ENCODE measurements at places on chromosomes 1 and 21.

- DNase-seq: no peak
Observed at GRCh38 chr1:192933744-192934143, 124.9 kb downstream of the RGS2 start.

DNA sequence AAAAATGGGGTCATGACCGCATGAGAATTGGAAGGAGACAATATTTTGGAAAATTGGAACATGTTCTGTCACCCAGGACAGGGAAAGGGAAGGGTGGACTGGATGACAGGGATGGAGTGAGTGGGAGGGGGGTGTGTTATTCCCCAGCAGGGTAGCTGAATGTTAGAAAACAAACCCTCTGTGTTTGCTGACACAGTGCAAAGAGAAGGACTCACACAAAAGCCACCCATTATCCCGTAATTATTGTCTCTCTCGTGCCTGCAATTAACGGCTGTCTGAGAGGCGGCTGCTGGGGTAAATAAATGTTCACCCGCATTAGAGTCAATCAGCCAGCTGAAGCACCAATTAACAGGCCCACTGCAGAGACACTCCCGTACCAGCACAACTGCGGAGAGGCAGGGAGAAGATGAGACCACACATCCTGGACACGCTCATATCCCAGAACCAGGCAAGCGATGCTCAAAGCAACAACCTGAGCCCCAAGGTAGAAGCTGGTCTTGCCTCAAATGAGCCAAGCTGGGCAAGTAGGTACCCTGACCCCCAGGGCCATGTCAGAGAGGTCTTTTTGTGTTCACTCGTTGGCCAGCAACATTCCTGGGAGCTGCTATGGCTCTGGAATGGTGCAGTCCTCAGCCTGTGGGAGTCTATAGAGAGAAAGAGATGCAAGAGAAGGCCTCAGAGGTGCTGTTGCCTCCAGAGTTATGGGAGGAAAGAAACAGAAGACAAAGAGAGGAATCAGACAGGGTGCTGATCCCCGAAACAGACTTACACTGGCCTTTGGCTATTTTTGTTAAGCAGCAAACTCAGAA is 19.4 kb downstream of the PLEKHA6 start:
- no peak for DNase-seq

GRCh38 chr21:14863745-14864210 is 201.0 kb downstream of the NRIP1 start:
- no peak for DNase-seq

- DNase-seq: no peak
Observed at GRCh38 chr1:20735581-20736111, 3.1 kb upstream of the SH2D5 start.

- no peak for DNase-seq
Observed at GRCh38 chr1:202438393-202439174, 90.1 kb downstream of the PPP1R12B start.

- DNase-seq: peak; percentile 89
Observed at GRCh38 chr1:15430787-15431570, 7.3 kb upstream of the CTRC start.

DNA sequence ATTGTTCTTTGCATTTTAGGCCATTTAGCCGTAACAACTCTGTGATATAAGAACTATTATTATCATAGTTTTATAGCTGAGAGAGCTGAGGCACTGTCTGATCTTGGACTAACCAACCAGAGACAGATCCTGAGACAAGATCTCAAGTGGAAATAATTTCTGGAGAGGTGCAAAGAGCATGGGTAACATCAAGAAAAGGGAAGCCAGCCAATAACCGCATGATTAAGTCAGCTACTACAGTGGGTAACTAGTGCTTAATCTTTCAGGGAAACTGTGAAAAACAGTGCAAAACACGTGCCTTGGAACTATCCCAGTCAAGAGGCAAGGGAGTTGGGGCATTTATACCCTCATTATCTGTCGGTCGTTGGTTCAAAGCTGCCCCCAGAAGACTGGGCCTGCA is 105.8 kb downstream of the OMA1 start:
- DNase-seq: no peak

- DNase-seq: no peak
Observed at GRCh38 chr1:160630523-160631451, 16.1 kb downstream of the SLAMF1 start.

- DNase-seq: no peak
Observed at GRCh38 chr1:83026745-83027144, 972.2 kb downstream of the TTLL7 start.

DNA sequence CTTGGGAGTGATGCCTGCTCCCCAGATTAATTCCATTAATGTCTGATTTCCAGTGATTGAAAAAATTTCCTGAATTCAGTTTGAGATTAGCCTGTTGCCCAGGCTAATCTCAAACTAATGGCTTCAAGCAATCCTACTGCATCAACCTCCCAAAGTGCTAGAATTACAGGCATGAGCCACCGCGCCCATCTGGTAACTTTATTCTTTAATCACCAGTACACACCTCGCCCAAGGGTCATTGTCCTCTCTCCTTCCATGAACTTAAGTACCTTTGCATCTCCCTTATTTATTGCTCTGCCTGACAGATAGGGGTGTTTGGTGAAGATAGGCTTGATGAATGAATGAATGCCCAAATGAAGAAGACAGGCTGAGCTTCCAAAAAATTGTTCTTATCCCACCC is 366.5 kb downstream of the SIPA1L2 start:
- no peak for DNase-seq

DNA sequence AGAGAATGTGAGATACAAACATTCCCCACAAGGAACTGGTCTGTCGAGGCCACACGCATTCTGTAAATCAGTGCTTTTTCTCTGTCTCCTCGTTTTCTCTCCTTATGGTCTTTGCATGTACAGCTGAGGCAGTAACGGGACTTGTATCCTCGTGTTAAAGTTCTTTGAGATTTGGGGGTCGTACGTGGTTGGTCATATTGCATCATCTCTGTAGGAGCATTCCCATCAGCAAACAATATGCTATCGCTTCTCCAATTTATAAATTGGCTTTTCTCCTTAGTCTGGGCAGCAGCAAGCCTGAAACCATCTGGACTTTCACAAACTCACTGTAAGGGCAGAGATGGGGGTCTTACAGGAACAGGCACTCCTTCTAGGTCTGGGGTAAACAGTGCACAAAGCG is 13.0 kb upstream of the TRIM17 start:
- DNase-seq: no peak

DNA sequence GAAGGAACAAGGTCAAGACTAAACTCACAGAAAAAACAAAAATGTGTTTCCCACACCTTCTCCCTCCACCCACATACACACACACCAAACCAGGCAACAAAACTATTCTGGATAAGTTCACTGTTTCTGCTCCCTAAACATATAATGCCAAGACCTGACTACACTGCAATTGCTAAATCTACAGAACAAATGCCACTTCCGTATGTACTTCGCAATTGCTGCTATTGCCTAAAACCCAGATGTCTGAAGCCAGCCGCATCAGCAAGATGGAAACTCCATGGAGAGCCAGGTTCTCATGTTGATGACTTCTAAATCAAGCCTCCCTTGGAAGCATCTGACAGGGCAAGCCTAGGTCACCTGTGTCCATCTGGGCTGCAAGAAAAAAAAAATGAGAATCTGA is 8.3 kb upstream of the AIM2 start:
- no peak for DNase-seq

DNA sequence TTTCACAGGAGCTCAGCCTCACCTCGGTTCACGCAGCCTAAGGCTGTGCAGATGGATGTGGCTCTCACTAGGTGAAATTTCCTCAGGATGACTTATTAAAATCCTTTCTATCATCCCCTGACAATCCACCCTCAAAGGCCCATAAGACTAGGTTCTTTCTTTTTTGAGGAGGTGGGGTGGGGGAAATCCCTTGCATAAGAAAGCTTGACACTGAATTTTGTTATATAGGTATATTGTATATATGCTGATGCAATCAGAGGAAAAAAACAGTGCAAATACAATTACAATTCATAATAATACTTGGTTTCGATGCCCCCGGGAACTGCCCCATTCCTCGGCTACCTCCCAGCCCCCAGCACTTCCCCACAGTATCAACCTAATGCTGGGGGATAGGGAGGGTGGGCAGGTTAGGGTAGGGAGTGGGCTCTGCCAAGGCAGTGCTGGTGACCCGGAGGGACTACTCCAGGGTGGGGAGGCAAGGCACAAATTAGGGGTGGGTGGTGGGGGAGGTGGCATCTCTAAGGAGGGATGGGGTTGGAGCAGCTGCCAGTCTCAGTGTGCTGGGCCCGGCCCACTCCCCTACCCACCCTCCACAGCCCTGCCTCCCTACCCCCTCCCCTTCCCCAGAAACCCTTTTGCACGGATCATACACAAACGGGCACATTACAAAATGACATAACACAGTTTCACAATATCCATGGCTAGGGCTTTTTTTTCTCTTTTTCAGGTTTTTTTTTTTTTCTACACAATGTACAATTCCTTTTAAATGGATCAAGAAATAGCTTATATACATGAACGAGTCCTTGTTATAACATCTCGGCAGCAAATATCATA is 30.9 kb downstream of the SLC27A3 start:
- no peak for DNase-seq

GRCh38 chr21:37863842-37864241 is 52.4 kb downstream of the KCNJ6 start:
- DNase-seq: no peak

GRCh38 chr1:209879539-209879938 is 51.8 kb downstream of the UTP25 start:
- DNase-seq: no peak

DNA sequence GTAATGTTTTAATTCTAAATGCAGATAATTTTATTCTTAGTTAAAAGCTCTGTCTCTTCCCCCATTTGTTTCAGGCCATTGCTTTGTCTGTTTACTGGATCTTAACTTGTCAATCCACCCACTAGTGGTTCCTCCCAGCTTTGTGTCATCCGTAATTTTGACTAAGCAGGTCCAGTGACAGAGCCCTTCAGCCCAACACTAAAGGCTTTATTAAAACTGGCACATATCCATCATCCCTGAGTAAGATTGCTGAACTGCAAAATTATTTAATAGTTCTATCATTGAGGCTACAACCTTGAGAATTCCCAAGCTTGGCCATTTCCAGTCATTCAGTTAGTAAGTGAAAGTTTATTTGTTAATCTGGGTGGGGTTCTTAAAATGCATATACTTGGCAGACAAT is 96.7 kb downstream of the NGF start:
- DNase-seq: no peak

- peak; percentile 25 for DNase-seq
Observed at GRCh38 chr1:173195596-173196088, 11.5 kb downstream of the TNFSF4 start.

- DNase-seq: no peak
Observed at GRCh38 chr1:230985711-230986110, 6.8 kb downstream of the ARV1 start.

DNA sequence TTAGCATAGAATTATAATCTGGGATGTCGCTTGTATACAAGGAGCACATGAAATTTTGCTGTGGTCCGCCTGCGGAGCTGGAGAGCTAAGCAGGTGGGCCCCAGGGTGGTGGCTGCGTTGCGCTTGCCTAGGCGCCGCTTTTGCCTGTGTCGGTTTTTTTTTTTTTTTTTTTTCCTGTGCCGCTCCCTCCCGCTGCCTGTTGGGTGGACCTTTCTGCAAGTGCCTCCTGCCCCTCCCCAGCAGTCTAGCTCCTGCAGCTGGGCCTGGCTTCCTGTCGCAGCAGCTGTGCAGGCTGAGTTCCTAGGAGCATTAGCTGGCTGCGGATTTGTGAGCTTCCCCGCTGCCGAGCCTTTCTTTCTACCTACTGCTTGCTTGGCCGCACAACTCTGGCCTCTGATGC is 20.6 kb downstream of the PYHIN1 start:
- DNase-seq: peak; percentile 44

GRCh38 chr1:115463347-115463746 is 125.3 kb upstream of the NGF start:
- DNase-seq: no peak

GRCh38 chr1:215643592-215644321 is 76.7 kb downstream of the KCTD3 start:
- DNase-seq: no peak

DNA sequence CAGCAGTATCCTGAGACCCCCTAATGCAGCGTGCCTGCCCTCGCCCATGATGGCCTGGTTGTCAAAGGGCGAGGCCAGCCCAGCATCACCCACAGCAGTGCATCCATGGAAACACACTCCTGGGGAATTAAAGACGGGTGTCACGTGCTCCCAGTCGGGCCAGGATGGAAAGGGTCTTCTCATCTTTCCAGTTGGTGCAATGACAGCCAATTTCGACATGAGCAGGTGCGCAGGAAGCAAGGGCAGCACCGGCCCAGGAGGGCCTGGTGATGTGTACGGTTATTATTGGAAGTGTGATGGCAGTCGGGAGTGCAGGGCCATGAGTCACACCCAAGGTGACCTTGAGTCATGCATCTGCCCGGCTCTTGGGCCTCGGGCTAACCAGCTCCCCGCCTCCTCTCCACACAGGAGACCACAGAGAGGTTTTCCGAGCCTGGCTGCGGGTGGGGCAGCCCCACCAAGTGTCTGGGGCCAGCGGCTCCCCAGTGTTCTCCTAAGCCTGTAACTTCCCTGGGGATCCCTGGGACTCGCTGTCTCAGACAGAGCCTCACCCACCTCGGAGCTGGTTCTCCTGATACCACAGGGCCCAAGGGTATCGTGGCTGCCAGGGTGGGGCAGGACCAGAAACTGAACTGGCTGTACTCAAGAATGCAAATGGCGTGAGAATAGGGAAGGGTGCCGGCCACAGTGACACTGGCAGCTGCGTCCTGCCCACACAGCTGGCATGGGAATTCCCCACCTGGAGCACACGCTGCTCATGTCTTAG is 119.8 kb downstream of the SIK1 start:
- DNase-seq: peak; percentile 76

- no peak for DNase-seq
Observed at GRCh38 chr1:100299521-100300222, 33.7 kb downstream of the RTCA start.

- no peak for DNase-seq
Observed at GRCh38 chr1:173478094-173478674, 1.0 kb downstream of the PRDX6 start.

DNA sequence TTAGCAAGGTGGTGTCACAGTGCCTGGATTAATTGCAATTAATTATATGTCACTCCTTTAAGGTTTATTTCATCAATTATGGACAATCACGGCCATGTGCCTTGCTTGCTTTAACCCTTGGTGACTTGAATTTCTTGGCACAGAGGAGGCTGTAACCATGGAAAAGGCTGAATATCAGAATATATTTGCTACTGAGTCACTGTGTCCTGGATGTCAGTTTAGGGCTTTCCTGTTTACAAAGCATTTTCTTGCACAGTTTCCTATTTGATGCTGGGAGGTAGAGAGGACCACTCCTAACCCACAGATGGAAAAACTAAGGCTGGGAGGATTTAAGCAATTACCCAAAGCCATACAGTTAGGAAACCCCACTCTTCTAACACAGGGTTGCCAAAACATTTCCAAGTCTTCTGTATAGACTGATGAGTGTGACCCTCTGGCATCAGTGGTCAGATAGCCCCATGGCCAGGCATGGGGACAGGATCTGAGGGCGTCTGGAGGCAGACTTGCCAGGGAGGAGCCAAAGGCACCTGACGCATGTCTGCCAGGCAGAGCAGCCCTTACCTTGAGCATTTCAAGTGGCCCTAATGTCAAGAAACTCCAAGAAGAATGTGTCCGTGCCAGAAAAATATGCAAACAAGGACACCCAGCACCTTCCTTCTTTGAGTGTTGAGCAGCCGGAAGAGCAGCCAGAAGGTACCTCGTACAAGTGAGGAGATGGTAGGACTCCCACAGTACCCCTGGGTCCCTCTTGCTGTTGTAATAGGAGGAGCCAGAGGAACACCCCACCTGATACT is 34.4 kb downstream of the KCNN3 start:
- DNase-seq: no peak

GRCh38 chr1:47182676-47183235 is 7.1 kb downstream of the PDZK1IP1 start:
- DNase-seq: no peak

- no peak for DNase-seq
Observed at GRCh38 chr1:71276466-71276865, 195.6 kb upstream of the ZRANB2 start.
